ENCODE measurements at places on chromosomes 12 and 14. TPM values are rescaled to one million over a fixed set of nuclear protein-coding genes. Genes with fewer than 3 reads are reported as not detected.

PLBD1 gene
- total RNA-seq = 1.2 TPM

ETFRF1 gene
- total RNA-seq = 19.9 TPM

DIO3 gene
- total RNA-seq = not detected

GLIPR1L2 gene
- total RNA-seq = 0.30 TPM

LRP1-AS gene
- total RNA-seq = not detected

VDR gene
- total RNA-seq = 8.5 TPM

KRT82 gene
- total RNA-seq = not detected

DPF3 gene
- total RNA-seq = 5.2 TPM

DEPDC4 gene
- total RNA-seq = 0.65 TPM

NUDT4 gene
- 49.6 TPM for total RNA-seq

PPFIA2 gene
- not detected for total RNA-seq

KERA gene
- total RNA-seq = not detected

BRI3BP gene
- total RNA-seq = 8.9 TPM

SIX6 gene
- not detected for total RNA-seq

AQP2 gene
- total RNA-seq = not detected

ARHGAP9 gene
- total RNA-seq = not detected

KIF26A gene
- total RNA-seq = 0.30 TPM

UBE2N gene
- 28.5 TPM for total RNA-seq

DPY19L2 gene
- 0.30 TPM for total RNA-seq

CLEC1B gene
- not detected for total RNA-seq

GLIPR1L1 gene
- not detected for total RNA-seq

PGF gene
- 0.60 TPM for total RNA-seq

PLEKHG7 gene
- not detected for total RNA-seq

PLXNC1 gene
- 2.3 TPM for total RNA-seq

PAPLN gene
- total RNA-seq = 4.2 TPM

GPR68 gene
- total RNA-seq = 10.1 TPM

AKAP6 gene
- 1.2 TPM for total RNA-seq

PTGR2 gene
- 8.3 TPM for total RNA-seq

SAMD4A gene
- 35.8 TPM for total RNA-seq

CYP46A1 gene
- 0.09 TPM for total RNA-seq

All from smooth muscle cell of the umbilical artery (primary cell).